ENCODE measurements at places on chromosomes 3 and 15.

DNA sequence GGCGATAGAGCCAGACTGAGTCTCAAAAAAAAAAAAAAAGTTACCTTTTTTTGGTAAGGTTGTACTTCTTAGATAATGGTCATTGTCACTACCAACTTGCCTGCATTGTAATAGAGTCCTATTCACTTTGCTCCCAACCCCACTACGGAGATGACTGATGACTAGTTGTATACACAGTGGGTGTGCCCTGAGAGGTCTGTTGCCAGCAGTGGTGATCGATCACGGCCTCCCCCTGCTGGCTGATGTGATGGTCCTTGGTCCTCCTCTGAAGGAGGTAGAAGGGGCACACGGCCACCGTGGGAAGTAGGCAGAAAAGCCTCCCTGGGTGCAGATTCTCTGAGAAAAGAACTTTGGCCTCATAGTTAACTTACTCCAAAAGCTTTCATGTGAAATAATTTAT is 10.7 kb downstream of the GCNT3 start:
- peak; percentile 8 for DNase-seq

GRCh38 chr3:148289159-148289558 is 408.5 kb upstream of the AGTR1 start:
- DNase-seq = no peak

- no peak for DNase-seq
These were observed 3.8 kb upstream of the ABTB1 start for GRCh38 chr3:127668906-127669305.

GRCh38 chr3:46664971-46665762 is 28.3 kb downstream of the ALS2CL start:
- no peak for DNase-seq

DNA sequence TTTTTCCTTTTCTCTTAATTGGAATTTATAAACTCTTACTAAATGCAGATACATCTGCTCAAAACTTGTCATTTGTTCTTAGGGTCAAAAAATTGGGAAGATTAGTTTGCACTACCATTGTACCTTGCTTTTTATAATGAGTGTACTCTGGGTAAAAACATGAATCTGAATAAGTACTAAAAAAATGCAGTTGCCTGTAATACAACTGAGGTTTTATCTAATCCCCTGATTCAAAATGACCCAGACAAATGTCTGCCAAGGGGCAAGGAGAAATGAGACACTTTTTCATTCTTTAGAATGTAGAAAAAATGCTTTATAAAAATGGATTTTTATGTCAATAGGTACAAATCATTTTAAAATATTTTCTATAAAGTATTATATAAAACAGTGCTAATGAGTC is 42.4 kb downstream of the RASA2 start:
- DNase-seq = no peak

- no peak for DNase-seq
These were observed 114.5 kb downstream of the ROBO1 start for GRCh38 chr3:79653266-79653830.

DNA sequence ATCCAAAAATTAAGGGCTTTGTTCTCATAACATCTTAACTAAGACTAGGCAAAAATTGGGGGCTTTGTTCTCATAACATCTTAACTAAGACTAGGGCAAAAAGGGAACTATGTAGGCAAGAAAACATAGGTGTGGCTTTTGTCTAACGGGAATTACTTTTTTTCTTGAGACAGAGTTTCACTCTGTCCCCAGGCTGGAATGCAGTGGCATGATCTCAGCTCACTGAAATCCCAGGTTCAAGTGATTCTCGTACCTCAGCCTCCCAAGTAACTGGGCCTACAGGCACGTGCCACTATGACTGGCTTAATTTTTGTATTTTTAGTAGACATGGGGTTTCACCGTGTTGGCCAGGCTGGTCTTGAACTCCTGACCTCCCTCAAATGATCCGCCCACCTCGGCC is 49.8 kb upstream of the CSPG5 start:
- DNase-seq = no peak

DNA sequence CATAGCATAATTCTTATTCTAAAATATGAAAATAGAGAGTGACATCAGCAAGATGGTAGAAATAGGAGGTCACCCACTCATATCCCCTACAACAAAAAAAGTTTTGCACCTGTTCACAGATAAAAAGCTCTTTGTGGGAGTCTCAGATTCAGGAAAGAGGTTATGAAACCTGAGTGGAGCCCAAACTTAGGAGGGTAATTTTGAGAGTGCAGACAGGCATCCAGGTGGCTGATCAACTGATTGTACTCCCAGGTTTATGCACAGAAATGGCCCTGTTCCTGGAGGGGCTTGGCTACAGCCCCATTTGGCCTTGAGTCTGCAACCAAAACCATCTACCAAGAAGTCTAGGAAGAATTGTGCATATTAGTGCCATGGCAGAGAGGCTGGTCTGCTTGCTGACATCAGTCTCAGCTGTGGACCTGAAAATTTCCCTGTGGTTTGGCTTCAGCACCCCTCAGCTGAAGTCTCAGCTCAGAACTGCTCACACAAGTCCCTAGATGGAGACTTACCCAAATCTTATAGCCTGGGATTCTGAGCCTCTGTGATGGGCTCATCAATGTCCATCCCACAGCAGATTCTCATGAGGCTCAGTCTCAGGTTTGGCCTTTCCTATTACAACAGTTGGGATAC is 291.6 kb downstream of the IL20RB start:
- DNase-seq = no peak

GRCh38 chr3:171788546-171789351 is 21.5 kb downstream of the PLD1 start:
- no peak for DNase-seq

DNA sequence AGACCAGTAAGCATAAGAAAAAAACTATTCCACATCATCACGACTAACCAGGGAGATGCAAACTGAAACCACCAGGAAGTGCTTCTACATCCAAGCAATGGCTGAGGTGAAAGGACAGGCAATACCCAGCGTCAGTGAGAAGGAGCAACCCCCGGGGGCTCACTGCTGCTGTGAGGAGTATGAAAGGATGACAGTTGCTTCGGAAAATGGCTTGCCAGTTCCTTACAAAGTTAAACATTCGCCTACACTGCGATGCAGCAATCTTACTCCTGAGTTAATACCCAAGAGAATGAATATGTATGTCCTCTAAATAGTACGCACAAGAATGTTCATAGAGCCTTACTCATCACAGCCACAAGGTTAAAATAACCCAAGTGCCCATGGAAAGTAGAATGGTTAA is 13.3 kb upstream of the PLXNA1 start:
- no peak for DNase-seq

- DNase-seq = no peak
These were observed 34.1 kb downstream of the NRROS start for GRCh38 chr3:196673632-196674031.

GRCh38 chr3:154480033-154480432 is 50.0 kb upstream of the GPR149 start:
- DNase-seq = no peak

- DNase-seq = no peak
These were observed 11.8 kb upstream of the PLXND1 start for GRCh38 chr3:129618186-129618820.

DNA sequence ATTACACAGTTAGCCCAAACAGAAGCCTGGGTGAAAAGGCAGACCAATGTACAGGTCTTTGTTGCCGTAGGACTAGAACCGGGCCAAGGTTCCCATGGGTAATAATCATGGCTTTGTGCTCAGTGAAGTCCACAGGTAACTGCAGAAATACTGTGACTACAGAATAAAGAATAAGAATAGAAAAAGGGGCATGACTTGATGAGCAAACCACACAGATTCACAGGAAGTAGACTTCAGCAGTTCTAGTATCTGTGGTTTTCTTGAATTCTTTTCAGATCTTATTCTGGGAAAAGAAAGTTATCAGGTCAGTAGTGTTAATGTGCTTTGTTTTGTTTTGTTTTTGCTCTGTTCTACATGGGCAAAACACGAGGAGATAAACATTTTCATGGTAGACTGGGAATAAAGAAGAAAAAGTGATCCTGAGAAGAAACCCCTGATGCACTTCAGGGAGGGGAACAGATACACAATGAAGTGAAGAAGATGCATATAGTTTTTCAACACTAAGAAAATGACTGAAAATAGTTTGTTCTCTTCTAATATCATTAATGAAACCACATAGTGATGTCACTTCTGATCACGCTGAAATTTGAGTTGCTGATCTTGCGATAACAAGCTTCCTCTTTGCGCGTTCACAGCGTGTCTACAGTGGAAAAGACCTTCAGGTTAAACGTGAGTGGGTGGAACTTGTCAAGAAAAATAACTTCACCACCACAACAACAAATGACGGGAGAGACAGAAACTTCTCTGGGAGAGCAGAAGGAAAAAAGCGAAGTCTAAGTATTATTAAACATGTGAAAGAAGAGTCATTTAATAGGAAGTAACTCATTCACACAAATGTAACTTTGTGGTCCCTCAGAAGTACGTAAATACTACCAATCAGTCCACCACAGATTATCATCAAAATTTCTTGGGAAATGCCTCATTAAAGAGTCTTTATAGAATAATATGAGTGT is 315.8 kb upstream of the SATB1 start:
- DNase-seq = no peak

GRCh38 chr15:33021806-33022389 is 172.6 kb downstream of the FMN1 start:
- DNase-seq = no peak

DNA sequence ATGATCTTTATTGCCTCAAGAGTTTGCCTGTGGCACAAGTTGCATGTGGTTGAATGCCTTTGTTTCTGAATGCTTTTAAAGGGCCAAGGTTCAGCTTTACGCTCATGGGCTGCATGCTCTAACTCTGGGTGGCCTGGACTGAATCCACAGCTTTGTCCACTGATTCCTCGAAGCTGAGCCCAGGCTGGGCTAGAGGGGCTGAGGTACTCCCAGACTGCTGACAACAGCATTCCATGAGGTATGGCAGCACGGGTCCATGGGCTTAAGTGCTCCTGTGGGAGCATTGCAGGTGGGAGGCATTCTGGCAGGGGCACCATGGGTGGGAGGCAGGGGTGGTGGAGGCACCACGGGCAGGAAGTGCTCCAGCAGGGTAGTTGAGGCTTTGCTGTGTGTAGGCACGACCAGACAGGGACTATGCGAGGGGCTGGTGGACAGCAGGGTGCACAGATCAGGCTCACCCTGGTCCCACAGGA is 61.6 kb downstream of the GLCE start:
- DNase-seq = no peak

Measured in GOT3 (cell line).